ENCODE measurements at places on chromosomes 6 and 20.
A peak's percentile ranks its signal among the peaks of the same experiment; 100 is the strongest.

GRCh38 chr6:51585264-51585663 is 502.1 kb downstream of the PKHD1 start:
- DNase-seq, result no peak

- DNase-seq, result no peak
Observed at GRCh38 chr6:25874118-25874517, at the start of gene SLC17A3. Gene SLC17A3 (minus strand): TSS chr6:25874243. CDS start chr6:25868387, 5,856 bp downstream.

GRCh38 chr20:51028616-51029212 is 5.8 kb upstream of the KCNG1 start:
- no peak for DNase-seq

GRCh38 chr6:44733868-44734267 is 346.4 kb downstream of the CDC5L start:
- no peak for DNase-seq

- no peak for DNase-seq
Observed at GRCh38 chr20:33015114-33015484, 7.6 kb downstream of the BPIFB2 start.

DNA sequence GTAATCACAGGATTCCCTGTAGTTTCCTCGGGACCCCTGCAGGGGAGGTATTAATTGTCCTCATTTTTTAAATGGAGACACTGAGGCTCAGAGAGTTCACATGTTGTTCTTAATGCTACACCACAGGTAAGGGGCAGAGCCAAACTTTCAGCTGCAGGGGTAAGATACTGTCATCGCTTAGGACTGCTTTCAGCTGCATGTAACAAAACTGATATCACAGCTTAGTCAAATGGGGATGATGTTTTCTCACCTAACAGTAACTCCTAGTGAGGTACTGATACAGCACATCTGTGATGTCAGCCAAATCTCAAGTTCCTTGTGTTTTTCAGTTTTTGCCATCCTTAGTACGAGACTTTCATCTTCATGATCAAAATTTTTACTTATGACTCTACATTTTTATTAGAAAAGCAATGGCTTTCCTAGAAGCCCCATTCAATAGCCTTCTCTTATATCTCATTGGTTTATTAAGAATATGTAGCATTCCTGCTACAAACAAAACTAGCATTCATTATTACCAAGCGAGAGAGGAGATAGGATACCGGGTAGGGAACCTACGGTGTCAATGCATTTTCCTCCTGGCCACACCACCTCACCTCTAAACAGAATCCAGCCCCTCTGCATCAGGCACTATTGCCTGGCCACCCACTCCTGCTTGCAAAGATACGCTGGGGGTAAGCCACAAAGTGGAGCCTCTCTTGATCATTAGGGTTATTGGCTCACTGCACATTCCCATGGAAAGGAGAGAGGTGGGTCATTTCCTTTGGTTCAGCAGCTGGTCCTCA is 557.5 kb downstream of the CD83 start:
- DNase-seq, result no peak

- DNase-seq, result no peak
Observed at GRCh38 chr20:16551607-16552006, 21.6 kb downstream of the KIF16B start.

DNA sequence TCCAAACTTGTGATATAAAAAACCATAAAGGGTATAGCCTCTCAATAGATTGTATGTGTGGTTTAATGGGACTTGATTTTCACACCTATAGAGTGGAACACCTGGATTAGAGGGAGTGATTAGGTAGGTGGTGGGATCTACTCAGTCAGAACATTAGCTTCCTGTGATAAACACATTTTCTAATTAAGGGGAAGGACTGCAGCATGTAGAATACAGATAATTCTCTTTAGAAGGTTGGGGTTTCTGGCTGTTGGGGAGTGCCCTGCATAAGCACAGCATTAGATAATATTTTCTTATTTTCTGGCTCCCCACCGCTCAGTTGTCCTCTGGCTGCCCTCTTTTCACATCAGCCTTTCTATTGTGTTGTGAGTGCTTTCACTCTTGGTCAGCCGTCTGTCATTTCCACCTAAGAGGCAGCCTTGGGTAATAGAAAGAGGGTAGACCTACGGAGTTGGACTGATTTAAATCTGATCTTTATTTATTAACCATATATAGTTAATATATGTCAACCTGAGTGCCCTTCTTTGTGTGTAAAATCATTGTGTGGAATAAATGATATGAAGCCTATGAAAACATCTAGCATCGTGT is 8.0 kb downstream of the CSE1L start:
- no peak for DNase-seq

- DNase-seq, result no peak
Observed at GRCh38 chr6:14267885-14268660, 150.5 kb downstream of the CD83 start.

- DNase-seq, result no peak
Observed at GRCh38 chr6:38177882-38178583, 358.5 kb downstream of the ZFAND3 start.

DNA sequence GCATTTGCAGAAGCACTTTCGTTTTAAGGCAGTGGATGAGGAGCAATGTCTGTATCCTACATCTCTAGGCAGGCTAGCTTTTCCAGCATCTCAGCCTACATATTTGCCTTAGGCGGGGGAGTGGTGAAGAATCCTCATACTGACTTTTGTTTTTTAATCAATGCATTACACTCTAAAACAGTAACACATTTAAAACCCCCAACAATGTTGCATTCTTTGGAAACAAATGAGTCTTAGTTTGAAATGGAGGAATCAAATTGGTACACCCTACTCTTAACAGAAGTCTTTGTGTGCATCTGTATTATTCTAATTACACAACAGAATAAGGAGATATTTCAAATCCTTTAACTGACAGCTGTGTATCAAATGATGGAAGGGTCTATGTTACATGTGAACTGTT is 9.0 kb downstream of the NKAIN2 start:
- no peak for DNase-seq

- no peak for DNase-seq
Observed at GRCh38 chr6:113412589-113413357, 444.4 kb upstream of the MARCKS start.

DNA sequence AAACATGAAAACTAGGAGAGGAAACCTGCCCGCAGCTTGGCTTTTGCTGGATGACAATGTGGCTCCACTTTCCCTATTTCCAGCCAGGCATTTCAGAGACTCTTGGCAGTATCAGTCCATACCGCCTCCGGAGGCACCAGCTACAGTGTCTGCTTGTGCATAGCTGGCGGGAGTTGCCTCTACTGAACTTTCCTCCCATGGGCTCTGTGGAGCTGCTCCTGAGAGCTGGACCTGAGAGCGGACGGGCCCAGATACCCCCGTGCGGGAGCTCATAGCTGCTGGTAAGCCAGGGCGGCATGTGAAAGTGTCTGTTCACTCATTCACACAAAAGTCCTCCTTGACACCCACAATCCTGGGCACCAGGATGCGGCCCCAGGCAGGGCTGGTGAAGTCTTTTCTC is 130.3 kb upstream of the PMEPA1 start:
- no peak for DNase-seq

- DNase-seq, result no peak
Observed at GRCh38 chr6:38234141-38234540, 405.6 kb downstream of the BTBD9 start.

GRCh38 chr6:46993846-46994245 is 48.3 kb downstream of the ADGRF1 start:
- DNase-seq, result no peak

- DNase-seq, result no peak
Observed at GRCh38 chr6:13268913-13269518, 59.3 kb downstream of the TBC1D7 start.

DNA sequence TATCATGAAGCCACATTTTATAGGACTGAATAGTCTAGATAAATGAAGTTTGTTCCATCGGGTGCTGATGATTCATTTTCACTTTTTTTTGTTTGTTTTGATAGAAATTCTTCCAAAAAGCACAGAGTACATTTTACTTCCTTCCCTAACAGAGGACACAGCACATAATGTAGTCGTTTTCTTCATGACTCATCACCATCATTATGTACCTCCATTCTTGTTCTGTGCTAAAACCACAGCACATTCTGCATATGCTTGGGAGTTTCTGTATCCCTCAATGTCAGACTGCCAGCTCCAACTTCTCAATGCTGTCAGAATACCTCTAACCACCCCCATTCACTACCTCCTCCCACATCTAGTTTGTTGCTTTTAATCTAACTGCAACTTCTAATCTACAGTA is 1004.9 kb upstream of the ADGRB3 start:
- DNase-seq, result no peak

- DNase-seq, result no peak
Observed at GRCh38 chr20:45066372-45066771, 34.6 kb downstream of the KCNS1 start.

DNA sequence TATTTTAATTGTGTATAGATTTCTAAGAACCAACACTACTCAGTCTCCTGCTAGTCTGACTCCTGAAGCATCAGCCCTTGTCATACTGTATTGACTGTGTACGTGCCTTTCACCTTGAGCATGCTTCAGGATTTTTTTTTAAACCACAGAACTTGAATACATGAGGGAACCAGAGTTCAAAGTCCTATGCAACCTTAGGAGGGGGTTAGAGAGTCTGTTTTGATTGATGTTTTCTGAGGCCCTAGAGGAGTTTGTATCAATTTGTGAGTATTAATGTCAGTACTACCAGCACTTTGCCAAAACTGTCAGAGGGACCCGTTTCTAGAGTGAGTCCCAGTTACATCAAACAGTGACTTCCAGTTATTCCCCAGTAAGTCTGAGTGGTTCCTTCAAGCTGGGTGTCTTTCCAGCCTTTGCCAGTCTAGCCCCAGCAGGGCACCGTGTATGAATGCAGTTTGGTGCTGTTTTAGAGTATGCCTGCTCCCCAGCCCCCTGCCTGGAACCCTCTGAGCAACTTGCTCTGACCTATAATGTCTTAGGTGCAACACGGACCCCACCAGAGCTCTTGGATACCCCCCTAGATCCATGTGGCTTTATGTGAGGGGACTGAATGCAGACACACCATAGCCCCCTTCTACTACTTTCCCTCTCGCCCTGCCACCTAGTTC is 8.5 kb downstream of the TP53INP2 start:
- no peak for DNase-seq

GRCh38 chr6:13368731-13369115 is 40.4 kb upstream of the TBC1D7 start:
- no peak for DNase-seq

- no peak for DNase-seq
Observed at GRCh38 chr6:26477426-26477825, 19.7 kb downstream of the BTN2A1 start.

DNA sequence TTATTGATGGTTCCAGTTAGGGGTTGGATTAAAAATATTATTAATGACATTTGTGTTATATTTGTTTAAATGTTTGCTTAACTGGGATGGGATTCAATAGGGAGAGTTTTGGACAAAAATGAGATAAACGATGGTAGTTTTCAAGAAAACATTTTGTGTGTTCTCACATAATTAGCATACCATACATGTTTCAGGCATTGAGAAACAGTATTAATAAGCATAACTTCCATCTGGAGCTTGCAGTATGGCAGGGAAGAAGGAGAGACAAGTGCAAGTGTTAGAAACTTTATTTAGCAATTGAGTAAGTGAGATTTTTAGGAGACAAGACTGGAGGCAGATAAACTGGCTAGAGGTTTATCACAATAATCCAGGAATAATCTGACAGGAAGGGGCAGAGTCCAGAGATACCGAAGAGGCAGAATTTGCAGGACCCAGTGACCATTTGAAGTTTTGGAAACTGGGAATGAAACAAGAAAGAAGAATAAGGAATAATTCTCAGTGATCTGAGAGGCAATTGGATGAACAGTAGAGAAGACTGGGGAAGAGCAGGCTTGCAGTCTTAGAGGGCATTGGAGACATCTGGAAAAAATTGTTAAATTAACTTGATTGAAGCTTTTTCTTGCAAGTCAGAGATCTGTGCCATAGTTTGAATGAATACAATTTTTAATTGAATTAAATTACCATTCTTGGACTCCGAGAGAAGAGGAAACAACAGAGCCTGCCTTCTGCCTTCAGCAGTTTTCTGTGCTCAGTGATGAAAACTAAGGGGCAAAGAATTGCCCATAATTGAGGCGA is 73.0 kb upstream of the PTCHD4 start:
- no peak for DNase-seq

DNA sequence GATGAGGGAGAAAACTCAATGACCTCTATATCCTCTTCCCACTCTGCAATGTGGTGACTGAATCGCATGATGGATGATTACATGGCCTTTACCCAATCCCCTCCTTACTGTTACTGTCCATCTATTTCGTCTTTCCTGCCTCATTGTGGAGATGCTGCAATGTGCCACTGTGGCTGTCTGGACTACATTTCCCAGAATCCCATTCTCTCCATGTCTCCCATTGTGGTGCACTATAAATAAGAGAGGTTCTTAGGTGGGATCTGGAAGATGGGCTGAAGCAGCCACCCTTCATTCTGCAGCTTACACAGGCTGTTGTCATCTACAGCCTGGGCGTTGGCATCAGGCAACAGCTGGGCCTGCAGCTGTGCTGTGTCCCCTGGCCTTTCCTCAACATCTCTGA is 233.6 kb downstream of the PRKN start:
- no peak for DNase-seq

GRCh38 chr6:125191916-125192609 is 38.5 kb downstream of the TPD52L1 start:
- DNase-seq, result peak; percentile 26

GRCh38 chr6:160101277-160102205 is 20.1 kb upstream of the SLC22A1 start:
- DNase-seq, result no peak

GRCh38 chr6:119481976-119482375 is 132.4 kb upstream of the MAN1A1 start:
- no peak for DNase-seq

GRCh38 chr20:32018269-32019155 is 8.3 kb downstream of the CCM2L start:
- DNase-seq, result no peak

DNA sequence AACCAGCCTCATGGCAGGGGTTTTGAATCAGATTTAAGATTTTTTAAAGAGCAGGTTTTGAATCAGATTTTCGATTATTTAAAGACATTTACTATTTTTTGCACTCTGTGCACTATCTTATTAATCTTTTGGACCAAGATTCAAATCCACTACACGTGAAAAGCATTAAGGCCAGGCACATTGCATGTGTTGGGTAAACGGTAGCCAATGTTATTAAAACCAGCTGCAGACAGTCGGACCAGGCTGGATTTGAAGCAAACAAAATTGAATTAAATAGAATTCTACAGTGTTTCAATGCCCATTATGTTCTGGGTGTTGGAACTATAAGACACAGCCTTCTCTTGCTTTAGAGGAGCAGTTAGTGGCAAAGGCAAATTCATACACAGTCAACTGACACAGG is 7.7 kb downstream of the HLA-DOA start:
- DNase-seq, result no peak

GRCh38 chr6:40791004-40791403 is 203.8 kb upstream of the LRFN2 start:
- no peak for DNase-seq

DNA sequence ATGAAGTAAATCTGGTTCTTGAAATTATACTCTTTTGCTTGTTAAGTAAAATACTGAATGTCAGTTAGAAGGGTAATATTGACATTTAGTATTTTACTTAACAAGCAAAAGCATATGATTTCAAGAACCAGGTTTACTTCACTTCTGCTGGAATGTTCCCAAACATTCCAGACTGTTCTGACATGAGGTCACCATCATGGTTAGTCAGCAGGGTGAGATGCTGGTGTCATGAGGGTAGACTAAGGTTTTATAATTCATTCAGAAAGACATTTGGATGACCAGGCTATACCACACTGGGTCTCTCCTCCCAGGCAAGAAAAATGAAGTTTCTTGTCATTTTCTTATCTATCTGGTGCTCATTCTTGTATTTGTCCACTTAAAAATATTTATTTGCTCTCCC is 414.4 kb upstream of the MMS22L start:
- no peak for DNase-seq
